ENCODE measurements at places on chromosomes 2 and 18. TPM values are rescaled to one million over a fixed set of nuclear protein-coding genes. Genes with fewer than 3 reads are reported as not detected.
A peak's percentile ranks its signal among the peaks of the same experiment; 100 is the strongest.

DNA sequence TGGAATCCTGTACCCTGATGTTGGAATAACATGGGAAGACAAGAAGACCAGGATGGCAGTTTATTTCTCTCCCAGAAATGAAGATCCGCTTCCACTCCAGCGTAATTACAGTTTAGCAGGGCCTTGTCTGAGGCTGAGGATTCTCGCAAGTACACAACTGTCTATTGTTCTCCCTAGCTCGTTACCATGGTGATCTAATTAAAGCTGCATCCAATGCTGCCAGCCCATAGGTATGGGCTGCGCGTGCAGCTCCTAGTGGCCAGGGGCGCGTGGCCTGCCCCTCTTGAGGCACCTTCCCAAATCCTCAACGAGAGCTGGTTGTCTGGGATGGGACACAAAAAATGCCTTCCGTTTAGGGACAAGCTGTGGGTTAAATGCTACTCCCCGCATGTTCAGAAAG, 344.9 kb downstream of the CYRIA start:
- no peak for DNase-seq
- H3K4me1 ChIP-seq, result peaks cover 5% of the 10 kb centered on the region
- H3K36me3 ChIP-seq, result no peaks in the 10 kb centered on the region
- H3K27me3 ChIP-seq, result no peaks in the 10 kb centered on the region
- H3K27ac ChIP-seq, result no peak overlapping the region
- H3K4me3 ChIP-seq, result no peak overlapping the region

DNA sequence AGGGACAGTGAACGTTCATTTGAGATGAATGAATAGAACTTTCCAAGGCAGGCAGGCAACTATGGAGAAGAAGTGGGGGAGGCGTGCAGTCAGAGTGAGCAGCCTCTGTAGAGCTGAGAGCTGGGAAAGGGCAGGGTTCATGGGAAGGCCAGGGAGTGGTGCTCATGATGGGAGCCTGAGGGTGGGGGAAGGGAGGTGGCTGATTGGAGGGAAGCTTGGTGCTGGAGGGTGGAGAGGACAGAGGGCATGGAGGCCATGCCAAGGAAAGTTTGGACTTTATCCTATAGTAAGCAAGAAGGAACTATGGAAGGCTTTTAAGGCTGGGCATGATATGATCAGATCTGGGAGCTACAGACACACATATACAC, 47.6 kb upstream of the LGALSL start:
- no peak overlapping the region for H3K27ac ChIP-seq
- no peak for DNase-seq
- no peak overlapping the region for H3K4me3 ChIP-seq
- H3K27me3 ChIP-seq, result no peaks in the 10 kb centered on the region

- no peak overlapping the region for H3K27ac ChIP-seq
- no peak for DNase-seq
- H3K4me1 ChIP-seq, result peaks cover 3% of the 10 kb centered on the region
- H3K4me3 ChIP-seq, result no peak overlapping the region
- no peaks in the 10 kb centered on the region for H3K27me3 ChIP-seq
These were observed 243.3 kb downstream of the TSN start for GRCh38 chr2:121998751-121999150.

DNA sequence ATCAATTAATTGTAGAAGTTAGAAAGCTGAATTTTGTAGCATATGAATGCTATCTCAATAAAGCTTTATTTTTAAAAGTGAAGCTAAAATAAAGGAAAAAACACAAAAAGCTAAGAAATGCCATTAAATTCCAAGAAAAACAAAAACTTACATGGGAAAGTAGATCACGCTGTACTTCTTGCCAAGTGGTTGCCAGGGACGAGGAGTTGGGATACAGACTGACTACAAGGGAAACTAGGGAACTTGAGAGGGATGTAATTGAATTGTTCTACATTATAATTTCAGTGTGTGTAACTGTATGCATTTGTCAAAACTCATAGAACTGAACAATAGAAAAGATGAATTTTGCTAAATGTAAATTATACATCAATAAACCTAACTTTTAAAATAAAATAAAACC, 108.1 kb downstream of the DYM start:
- no peaks in the 10 kb centered on the region for H3K4me1 ChIP-seq
- H3K27ac ChIP-seq, result no peak overlapping the region
- H3K36me3 ChIP-seq, result no peaks in the 10 kb centered on the region
- no peaks in the 10 kb centered on the region for H3K27me3 ChIP-seq

- H3K4me1 ChIP-seq, result no peaks in the 10 kb centered on the region
- no peak overlapping the region for H3K4me3 ChIP-seq
- no peaks in the 10 kb centered on the region for H3K27me3 ChIP-seq
- H3K36me3 ChIP-seq, result peaks cover 81% of the 10 kb centered on the region
- no peak overlapping the region for H3K27ac ChIP-seq
- no peak for DNase-seq
These were observed 154.2 kb upstream of the CCDC195 start for GRCh38 chr2:224870341-224870740.

Gene REEP1
- 0.38 TPM for total RNA-seq

Gene AGXT
- 0.14 TPM for total RNA-seq

DNA sequence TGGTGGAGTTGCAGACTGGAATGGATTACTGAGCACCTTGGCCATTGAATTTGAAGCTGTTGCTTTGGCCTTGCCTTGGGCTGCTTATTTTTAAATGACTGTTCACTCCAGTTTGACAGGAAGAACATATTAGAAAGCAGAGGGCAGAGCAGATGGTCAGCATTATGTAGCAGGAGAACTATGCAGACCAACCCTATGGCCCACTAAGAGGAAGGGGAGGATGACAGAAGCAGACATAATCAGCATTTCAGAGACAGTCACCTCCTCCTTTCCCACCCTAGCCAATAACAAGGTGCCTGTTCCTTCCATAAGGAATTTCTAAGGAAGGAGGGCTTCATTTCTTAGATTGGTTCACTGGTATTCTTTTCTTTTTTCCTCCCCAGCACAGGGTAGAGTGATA, 2.4 kb downstream of the CHRNA1 start:
- no peak for DNase-seq
- peaks cover 7% of the 10 kb centered on the region for H3K4me1 ChIP-seq
- no peaks in the 10 kb centered on the region for H3K36me3 ChIP-seq
- H3K4me3 ChIP-seq, result no peak overlapping the region

DNA sequence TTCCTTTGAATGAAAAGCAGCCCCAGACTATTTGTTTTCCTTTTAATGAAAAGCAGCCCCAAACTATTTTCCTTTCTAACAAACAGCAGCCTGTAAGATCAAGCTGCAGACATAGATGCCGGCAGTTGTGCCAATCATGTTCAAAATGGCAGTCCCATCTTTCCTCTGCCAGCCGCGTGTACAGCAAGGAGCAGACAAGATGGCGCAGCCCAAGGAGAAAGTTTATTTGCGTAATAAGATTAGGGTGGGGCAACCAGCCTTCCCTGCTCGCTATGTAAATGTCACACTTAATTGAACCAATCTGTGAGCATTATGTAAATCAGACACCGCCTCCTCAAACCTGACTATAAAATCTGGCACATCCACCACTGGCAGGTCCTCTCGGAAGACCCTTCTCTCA, 226.0 kb downstream of the TGIF1 start:
- no peaks in the 10 kb centered on the region for H3K27me3 ChIP-seq
- H3K36me3 ChIP-seq, result no peaks in the 10 kb centered on the region
- H3K4me1 ChIP-seq, result no peaks in the 10 kb centered on the region
- no peak for DNase-seq

DNA sequence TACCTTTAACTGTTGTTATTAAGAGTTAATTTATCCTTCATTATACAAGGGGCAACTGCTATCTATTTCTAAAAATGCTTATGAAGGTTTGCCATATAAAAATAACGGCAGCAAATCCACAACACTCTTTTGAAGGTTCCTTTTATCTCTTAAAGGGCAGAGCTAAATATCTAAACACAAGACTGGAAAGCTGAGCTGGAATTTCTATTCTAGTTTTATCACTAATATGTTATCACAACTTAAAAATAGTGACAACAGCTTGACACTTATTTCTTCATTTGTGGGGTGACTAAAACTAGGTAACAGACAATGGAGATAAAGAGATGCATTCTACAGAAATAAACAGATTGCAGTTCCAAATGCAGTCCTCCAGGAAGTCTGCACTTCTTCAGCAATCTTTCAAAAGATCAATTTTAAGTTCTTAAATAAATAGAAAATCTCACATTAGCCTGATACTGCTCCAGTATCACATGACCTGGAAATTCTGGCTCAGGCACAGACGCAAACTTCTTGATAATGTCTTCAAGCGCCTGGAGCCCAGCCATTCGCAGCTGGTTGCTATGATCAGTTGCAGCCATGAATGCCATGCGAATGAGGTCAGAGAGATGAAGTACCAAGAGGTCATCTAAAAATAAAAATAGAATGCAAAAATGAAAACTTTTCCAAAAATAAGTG, 54.0 kb upstream of the STRN start:
- no peak for DNase-seq
- no peak overlapping the region for H3K4me3 ChIP-seq
- no peaks in the 10 kb centered on the region for H3K4me1 ChIP-seq
- peaks cover 21% of the 10 kb centered on the region for H3K36me3 ChIP-seq
- no peak overlapping the region for H3K27ac ChIP-seq
- no peaks in the 10 kb centered on the region for H3K27me3 ChIP-seq

DNA sequence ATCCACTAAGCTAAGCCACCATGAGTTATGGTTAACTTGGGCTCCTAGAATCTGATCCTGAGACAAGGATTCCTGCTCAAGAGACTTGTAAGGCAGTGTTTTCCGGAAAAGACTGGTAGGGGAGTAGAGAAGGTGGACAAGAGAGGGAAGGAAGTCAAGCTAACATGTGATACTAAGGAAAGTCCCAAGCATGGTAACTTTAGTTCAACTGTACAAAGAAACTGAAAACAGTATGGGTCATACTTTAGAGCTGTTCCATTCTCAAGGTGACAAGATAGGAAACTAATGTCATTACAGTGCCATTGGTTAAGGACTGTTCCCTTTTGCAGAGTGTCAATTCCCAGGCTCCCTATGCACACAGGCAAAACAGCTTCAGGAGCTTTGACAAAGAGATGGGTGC, 5.8 kb downstream of the MYO5B start:
- no peaks in the 10 kb centered on the region for H3K36me3 ChIP-seq
- peaks cover 36% of the 10 kb centered on the region for H3K27me3 ChIP-seq
- no peaks in the 10 kb centered on the region for H3K4me1 ChIP-seq
- no peak overlapping the region for H3K4me3 ChIP-seq

Gene SERPINE2
- 11.0 TPM for total RNA-seq

Gene GPR45
- not detected for total RNA-seq

Gene KLHL41
- 5.2 TPM for total RNA-seq

DNA sequence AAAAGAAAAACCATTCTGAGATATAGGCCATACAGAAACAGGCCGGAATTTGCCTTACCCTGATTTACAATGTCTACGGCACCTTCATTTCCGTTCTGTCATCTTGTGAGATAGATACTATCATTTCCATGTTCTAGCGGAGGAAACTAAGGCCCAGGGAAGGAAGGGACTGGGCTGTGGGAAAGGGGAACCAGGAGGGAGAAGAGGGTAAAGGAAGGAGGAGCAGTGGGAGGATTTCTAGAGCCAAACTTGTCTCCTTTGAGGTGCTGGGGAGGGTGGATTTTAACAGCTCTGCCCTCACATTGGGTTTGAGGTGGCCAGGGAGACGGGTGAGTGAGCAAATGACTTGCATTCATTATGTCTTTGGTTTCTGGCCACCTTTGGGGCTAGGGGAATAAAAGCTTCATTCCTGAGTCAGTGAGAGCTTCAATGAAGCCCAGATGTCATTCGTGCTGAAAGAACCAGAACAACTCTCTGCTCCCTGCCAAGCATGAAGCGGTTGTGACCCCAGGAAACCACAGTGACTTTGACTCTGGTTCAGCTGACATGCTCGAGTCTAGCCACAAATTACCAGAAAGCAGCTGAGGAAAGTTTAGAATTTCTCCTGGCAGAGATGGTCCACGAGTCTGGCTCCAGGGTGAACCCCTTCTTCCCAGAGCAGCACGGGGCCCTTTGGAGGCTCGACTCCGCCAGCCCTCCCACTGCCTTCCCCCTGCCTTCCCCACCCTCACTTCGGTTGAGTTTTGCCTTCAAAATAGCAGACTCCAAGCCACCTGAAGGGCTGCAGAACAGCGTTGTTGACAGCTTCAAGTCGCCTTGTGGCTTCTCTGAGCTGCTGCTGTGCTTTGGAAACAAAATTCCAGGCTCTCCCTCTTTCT, 3.8 kb downstream of the ACTG2 start:
- DNase-seq, result no peak
- peak overlapping the region; percentile 25 for H3K27ac ChIP-seq
- no peak overlapping the region for H3K4me3 ChIP-seq
- H3K27me3 ChIP-seq, result no peaks in the 10 kb centered on the region
- H3K36me3 ChIP-seq, result no peaks in the 10 kb centered on the region
- H3K4me1 ChIP-seq, result peaks cover 27% of the 10 kb centered on the region

Gene GALNT5
- 0.33 TPM for total RNA-seq

DNA sequence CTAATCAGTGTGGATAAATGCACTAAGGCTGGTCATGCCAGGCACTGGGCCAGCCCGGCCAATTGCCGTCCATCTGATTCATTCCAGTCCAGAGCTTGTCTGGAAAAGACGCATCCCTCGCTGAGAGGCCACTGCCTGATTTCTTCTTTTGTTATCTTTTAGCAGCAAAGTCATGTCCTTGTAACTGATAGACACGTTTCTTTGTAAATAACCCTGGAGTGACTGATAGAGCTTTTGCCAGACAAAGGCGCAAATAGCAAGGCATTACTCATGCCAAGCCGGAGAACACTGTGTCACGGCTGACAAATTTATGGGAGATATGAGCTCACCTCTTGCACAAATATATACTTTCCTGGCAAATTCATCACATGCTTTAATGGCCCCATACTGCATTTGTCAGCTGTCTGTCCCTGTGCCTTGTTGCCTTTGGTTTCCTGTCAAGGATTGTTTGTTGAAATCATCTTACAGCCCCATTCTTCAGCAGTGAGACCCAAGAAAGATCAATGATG, 164.4 kb downstream of the ETAA1 start:
- H3K27me3 ChIP-seq, result no peaks in the 10 kb centered on the region
- H3K27ac ChIP-seq, result no peak overlapping the region
- DNase-seq, result no peak
- no peaks in the 10 kb centered on the region for H3K36me3 ChIP-seq
- H3K4me1 ChIP-seq, result no peaks in the 10 kb centered on the region

- H3K4me1 ChIP-seq, result peaks cover 1% of the 10 kb centered on the region
- H3K27me3 ChIP-seq, result no peaks in the 10 kb centered on the region
- H3K4me3 ChIP-seq, result no peak overlapping the region
- no peak for DNase-seq
These were observed 5.3 kb upstream of the DCTN1 start for GRCh38 chr2:74385396-74385795.

Gene GKN2
- 0.24 TPM for total RNA-seq

- no peak for DNase-seq
- no peak overlapping the region for H3K27ac ChIP-seq
- no peaks in the 10 kb centered on the region for H3K36me3 ChIP-seq
- no peaks in the 10 kb centered on the region for H3K4me1 ChIP-seq
- no peaks in the 10 kb centered on the region for H3K27me3 ChIP-seq
These were observed 106.4 kb downstream of the MBD2 start for GRCh38 chr18:54117853-54118773.

- no peak overlapping the region for H3K4me3 ChIP-seq
- peaks cover 24% of the 10 kb centered on the region for H3K4me1 ChIP-seq
- no peaks in the 10 kb centered on the region for H3K27me3 ChIP-seq
- H3K36me3 ChIP-seq, result peaks cover 3% of the 10 kb centered on the region
- DNase-seq, result no peak
These were observed 23.3 kb downstream of the PLEK start for GRCh38 chr2:68388358-68388757.

Gene CERS6
- total RNA-seq, result 26.9 TPM

Gene PROKR1
- total RNA-seq, result 0.05 TPM

Gene UGT1A4
- total RNA-seq, result 0.09 TPM

Measured in thymus (tissue), 14 donors.